ENCODE measurements at places on chromosomes 7 and 10. TPM values are rescaled to one million over a fixed set of nuclear protein-coding genes. Genes with fewer than 3 reads are reported as not detected.

Gene HOXA9
- total RNA-seq, result 104 TPM

Gene DNAH11
- 2.8 TPM for total RNA-seq

Gene VSIR
- 8.6 TPM for total RNA-seq

Gene ANKRD7
- 1.5 TPM for total RNA-seq

Gene HKDC1
- 42.0 TPM for total RNA-seq

Gene ADAM22
- total RNA-seq, result 1.2 TPM

Gene ZNF735
- not detected for total RNA-seq

Gene HOXA3
- total RNA-seq, result 33.2 TPM

Gene ANKRD30A
- not detected for total RNA-seq

Gene PNLIPRP2
- not detected for total RNA-seq

Gene TAC1
- total RNA-seq, result 4.4 TPM

Gene ARHGAP22
- total RNA-seq, result 24.5 TPM
